ENCODE measurements at places on chromosomes 5 and 9.

GRCh38 chr9:100222674-100223073 lies 123.6 kb downstream of the INVS start:
- no peak for DNase-seq

GRCh38 chr5:61617039-61617438 lies 285.0 kb downstream of the ZSWIM6 start:
- DNase-seq = no peak

DNA sequence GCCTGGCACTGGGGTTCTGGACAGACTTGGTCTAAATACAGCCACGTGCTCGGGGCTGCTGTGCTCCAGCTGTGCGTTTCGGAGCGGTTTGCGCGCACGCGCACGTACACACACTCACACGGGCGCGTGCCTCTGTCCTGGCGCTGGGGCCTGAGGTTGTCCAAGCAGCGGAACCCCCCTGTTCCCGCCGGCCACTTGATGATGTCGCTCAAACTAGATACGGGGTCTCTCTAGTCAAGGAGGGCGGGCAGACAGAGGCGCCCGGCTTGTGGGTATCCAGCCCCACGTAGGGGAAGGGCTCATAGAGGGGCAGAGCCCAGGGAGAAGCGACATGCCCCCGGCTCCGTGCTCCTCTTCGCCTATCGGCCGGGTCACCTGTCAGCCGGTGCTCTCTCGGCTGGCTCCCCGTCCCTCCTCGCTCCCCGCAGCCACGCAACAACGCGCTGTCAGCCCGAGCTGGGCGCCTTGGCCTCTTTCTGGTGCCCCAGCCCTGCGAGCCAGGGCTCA lies 8.9 kb downstream of the NR2F1-AS1 start:
- DNase-seq = no peak

- no peak for DNase-seq
These were observed 144.1 kb upstream of the ACOT12 start for GRCh38 chr5:81537905-81538547.

DNA sequence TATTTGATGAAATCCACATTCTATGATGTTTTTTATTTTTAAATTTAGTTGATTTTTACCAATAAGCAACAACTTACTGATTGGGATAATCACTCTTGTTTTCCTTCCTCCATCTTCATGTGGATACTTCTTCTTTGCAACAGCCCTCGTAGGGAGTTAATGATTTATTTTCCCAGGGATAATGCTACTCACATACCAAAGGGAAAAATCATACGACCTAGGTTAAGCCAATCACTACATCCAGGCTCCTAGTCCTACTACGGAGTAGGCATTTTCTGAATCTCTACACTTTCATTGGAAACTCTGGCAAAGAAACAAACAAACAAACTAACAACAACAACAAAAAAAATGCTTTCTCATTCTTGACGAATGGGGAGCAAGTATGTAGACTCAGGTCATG lies 663.4 kb downstream of the PTPRD start:
- no peak for DNase-seq

DNA sequence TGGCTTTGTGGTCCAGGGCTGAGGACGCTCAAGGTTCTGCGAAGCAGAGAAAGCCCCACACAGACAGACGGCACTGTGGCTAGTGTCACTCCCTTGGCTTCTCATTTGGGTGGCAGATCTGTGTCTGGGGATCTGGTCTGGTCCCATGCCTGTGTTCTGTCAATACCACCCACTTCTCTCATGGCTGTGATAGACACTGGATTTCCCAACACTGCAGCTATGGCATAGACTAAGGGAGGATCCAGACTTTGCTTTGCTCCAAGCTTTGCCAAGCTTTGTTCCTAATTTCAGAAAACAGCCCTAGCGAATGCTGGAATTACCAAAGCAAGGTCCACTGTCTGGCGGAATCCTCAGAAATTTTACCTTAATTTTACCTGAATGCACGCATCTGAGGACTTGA lies 62.1 kb downstream of the GADD45G start:
- no peak for DNase-seq

DNA sequence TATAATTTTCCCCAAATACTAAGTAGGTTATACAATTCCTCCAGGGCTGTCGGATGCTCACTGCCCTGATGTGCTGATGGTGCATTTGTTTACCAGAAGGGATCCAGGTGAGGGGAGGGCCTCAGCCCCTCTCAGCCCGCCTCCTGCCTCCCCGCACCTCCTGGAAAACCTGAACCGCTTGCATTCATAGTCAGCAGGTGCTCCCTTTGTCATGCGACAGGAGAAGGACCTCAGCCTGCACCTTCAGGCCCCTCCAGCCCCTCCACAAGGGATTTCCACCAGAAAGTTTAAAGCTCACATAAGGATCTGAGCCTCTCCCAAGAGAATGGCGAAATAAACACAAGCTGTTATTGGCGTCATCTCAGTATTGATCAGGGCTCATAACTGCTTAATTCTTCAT lies 36.5 kb upstream of the NTNG2 start:
- no peak for DNase-seq

- DNase-seq = no peak
These were observed 58.0 kb downstream of the DOCK2 start for GRCh38 chr5:169695025-169695625.

GRCh38 chr9:107158321-107158720 lies 124.8 kb upstream of the RAD23B start:
- no peak for DNase-seq
